ENCODE measurements at places on chromosomes 2 and 18. TPM values are rescaled to one million over a fixed set of nuclear protein-coding genes. Genes with fewer than 3 reads are reported as not detected.
A peak's percentile ranks its signal among the peaks of the same experiment; 100 is the strongest.

DNA sequence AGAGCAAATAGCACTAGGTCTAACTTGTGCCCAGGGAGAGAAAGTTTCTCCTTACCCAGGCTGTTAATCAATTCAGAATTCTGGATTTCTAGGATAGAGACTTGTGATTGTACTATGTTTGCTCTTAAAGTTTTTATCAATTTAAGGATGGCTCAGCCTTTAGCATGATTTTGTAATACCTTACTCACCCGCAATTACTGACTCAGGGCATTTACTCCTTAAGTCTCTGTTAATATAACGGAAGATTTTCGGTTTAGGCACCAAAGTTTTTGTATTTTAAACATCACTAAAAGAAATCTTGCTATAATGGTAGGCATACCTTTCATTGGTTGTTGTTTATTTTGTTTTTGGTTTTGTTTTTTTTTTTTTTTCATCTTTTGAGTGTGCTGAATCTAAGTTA lies 358.2 kb downstream of the RBM43 start:
- no peaks in the 10 kb centered on the region for H3K4me1 ChIP-seq
- no peak overlapping the region for H3K4me3 ChIP-seq
- DNase-seq: no peak
- no peaks in the 10 kb centered on the region for H3K27me3 ChIP-seq
- no peaks in the 10 kb centered on the region for H3K36me3 ChIP-seq

The GREB1 gene
- total RNA-seq: 0.23 TPM

- H3K4me1 ChIP-seq: peaks cover 15% of the 10 kb centered on the region
- no peaks in the 10 kb centered on the region for H3K36me3 ChIP-seq
- H3K27me3 ChIP-seq: no peaks in the 10 kb centered on the region
- DNase-seq: no peak
These were observed 56.7 kb upstream of the RPL31 start for GRCh38 chr2:100945433-100945740.

DNA sequence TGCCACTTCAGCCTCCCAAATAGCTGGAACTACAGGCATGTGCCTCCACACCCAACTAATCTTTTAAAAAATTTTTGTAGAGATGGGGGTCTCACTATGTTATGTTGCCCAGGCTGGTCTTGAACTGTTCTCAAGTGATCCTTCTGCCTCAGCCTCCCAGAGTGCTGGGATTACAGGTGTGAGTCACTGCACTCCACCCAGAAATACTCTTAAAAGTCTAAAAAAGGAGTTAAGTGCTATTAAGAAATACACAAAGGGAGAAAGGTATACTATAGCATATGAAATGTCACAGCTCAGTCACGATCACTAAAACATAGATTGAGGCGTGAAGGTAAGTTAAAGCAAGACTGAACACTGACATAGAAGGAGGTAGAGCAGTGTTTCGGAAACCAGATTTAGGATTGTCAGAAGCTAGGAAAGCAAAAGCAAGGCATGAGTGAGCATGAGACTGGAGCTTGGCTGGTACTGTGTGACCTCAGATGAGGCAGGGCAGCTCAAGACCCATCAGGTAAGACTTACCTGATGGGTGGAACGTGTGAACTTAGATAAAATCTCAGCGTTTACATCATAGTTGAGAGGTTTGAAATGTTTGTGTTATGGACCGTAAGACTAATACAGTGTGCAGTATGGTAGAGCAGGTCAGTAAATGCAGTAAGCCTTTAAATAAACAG lies 9.2 kb downstream of the CCNYL1 start:
- H3K27ac ChIP-seq: no peak overlapping the region
- no peak for DNase-seq
- no peaks in the 10 kb centered on the region for H3K27me3 ChIP-seq
- H3K4me1 ChIP-seq: peaks cover 5% of the 10 kb centered on the region
- no peak overlapping the region for H3K4me3 ChIP-seq
- no peaks in the 10 kb centered on the region for H3K36me3 ChIP-seq

The GALNT5 gene
- total RNA-seq: not detected

The ALPP gene
- total RNA-seq: not detected

GRCh38 chr18:44826418-44827259 lies 146.0 kb downstream of the SETBP1 start:
- H3K36me3 ChIP-seq: no peaks in the 10 kb centered on the region
- H3K4me1 ChIP-seq: peaks cover 20% of the 10 kb centered on the region
- H3K27ac ChIP-seq: no peak overlapping the region
- H3K4me3 ChIP-seq: no peak overlapping the region
- peaks cover 12% of the 10 kb centered on the region for H3K27me3 ChIP-seq

The PRKCE gene
- 21.5 TPM for total RNA-seq

- no peak overlapping the region for H3K27ac ChIP-seq
- H3K4me1 ChIP-seq: peaks cover 3% of the 10 kb centered on the region
- H3K36me3 ChIP-seq: no peaks in the 10 kb centered on the region
These were observed 395.6 kb upstream of the HS6ST1 start for GRCh38 chr2:128714285-128714684.

The IL1RN gene
- 15.9 TPM for total RNA-seq

- DNase-seq: no peak
- peaks cover 20% of the 10 kb centered on the region for H3K4me1 ChIP-seq
These were observed 3.5 kb upstream of the CDC42EP3 start for GRCh38 chr2:37674946-37675345.

The G6PC2 gene
- not detected for total RNA-seq

DNA sequence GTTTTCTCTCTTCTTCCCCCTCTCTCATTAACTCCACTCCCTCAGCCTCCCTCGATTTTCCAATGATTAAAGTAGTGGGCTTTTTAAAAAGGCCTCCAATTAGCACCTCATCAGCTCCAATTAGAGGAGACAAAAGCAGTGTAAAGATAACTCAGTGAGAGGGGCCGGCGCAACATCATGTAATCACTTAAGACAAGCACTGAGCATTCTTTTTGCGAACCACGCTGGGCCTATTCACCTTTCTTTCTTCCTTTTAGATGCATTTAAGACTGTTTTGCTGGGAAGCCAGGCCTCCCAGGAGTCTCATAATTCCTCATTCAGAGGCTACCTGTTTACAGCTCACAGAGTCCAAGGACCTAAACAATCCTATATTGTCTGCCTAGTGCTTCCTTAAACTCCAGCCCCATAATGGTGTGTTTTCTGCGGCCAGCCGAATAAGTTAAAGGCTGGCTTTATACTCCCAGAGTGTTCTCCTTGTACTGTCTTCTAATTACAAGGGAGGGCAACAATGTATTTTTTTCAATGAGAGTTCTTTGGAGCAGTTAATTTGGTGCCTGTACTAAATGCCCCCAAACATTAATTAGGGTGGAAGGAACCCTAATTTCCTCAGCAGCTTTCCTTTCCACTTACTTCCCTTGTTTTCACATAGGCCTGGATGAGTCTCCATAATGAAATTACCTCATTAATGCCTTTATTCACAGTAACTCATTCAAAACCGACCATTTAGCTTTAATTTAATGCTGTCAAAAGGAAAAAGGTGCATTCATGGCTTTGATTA lies 28.0 kb upstream of the LMAN1 start:
- no peak overlapping the region for H3K27ac ChIP-seq
- DNase-seq: no peak
- no peaks in the 10 kb centered on the region for H3K36me3 ChIP-seq
- H3K4me3 ChIP-seq: no peak overlapping the region
- H3K27me3 ChIP-seq: peaks cover 6% of the 10 kb centered on the region

- no peaks in the 10 kb centered on the region for H3K4me1 ChIP-seq
- H3K4me3 ChIP-seq: no peak overlapping the region
- no peak for DNase-seq
- no peak overlapping the region for H3K27ac ChIP-seq
- H3K27me3 ChIP-seq: peaks cover 8% of the 10 kb centered on the region
These were observed 279.7 kb downstream of the SRBD1 start for GRCh38 chr2:45331410-45331786.

DNA sequence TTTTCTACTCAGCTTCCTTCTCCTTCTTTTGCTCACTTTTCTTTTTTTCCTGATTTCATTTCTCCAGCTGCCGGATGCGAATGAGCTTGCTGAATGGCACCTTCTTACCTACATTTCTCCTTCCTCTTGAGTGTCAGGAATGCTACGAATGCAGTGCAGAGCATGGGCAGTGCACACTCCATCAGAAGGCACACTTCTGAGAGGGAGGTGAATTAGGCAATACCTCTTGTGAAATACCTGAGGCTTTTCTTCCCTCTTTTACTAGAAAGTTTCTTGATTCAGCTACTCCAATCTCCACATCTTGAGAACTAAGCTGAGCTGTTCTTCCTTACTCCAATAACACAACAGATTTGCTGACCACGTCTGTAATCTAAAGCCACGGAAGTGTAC lies 51.1 kb downstream of the PLEKHM3 start:
- no peak overlapping the region for H3K4me3 ChIP-seq
- DNase-seq: no peak
- no peak overlapping the region for H3K27ac ChIP-seq

- H3K27ac ChIP-seq: peak overlapping the region; percentile 99
- peak; percentile 64 for DNase-seq
- H3K27me3 ChIP-seq: no peaks in the 10 kb centered on the region
These were observed 33.8 kb downstream of the TOGARAM2 start for GRCh38 chr2:29014811-29015421.

DNA sequence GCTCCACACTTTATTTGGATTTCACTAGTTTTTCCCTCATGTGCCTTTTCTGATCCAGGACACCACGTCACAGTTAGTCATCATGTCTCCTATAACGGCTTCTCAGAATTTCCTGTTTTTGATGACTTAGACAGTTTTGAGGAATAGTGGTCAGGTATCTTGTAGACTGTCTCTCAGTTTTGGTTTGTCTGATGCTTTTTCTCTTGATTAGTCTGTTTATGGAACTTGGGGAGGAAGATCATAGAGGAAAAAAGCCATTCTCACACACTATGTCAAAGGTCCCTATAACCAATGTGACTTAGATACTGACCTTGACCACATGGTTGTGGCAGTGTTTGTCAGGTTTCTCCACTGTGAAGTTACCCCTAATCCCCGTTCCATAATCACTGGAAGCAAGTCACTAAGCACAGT lies 89.0 kb downstream of the RAPH1 start:
- H3K4me1 ChIP-seq: peaks cover 21% of the 10 kb centered on the region
- no peak for DNase-seq
- no peaks in the 10 kb centered on the region for H3K27me3 ChIP-seq
- peak overlapping the region; percentile 66 for H3K27ac ChIP-seq
- H3K4me3 ChIP-seq: no peak overlapping the region
- H3K36me3 ChIP-seq: no peaks in the 10 kb centered on the region

The B4GALT6 gene
- 4.2 TPM for total RNA-seq

DNA sequence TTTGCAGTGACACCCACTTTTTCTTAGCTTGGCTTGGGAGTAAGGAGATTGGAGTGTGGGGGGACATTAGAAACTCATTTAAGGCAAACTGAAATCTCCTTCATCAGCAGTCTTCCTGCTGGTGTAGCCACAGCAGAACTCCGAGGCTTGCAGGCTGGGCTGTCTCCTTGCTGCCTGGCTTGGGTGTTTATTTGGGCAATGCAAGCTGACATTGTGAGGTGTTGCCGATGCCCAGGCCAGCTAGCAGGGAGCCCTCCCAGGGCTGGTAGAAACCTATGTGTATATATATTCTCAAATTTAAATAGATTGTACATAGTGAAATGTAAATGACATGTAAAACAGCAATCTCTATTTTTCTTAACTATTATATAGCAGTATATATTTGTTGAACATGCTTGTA lies 11.8 kb downstream of the GDF7 start:
- no peaks in the 10 kb centered on the region for H3K27me3 ChIP-seq
- H3K4me3 ChIP-seq: no peak overlapping the region
- DNase-seq: no peak
- no peaks in the 10 kb centered on the region for H3K36me3 ChIP-seq
- H3K4me1 ChIP-seq: peaks cover 4% of the 10 kb centered on the region

- H3K27ac ChIP-seq: no peak overlapping the region
- DNase-seq: no peak
- H3K4me3 ChIP-seq: no peak overlapping the region
- H3K4me1 ChIP-seq: no peaks in the 10 kb centered on the region
- H3K36me3 ChIP-seq: no peaks in the 10 kb centered on the region
- H3K27me3 ChIP-seq: peaks cover 10% of the 10 kb centered on the region
These were observed 58.1 kb downstream of the MAP3K19 start for GRCh38 chr2:134988994-134989605.

DNA sequence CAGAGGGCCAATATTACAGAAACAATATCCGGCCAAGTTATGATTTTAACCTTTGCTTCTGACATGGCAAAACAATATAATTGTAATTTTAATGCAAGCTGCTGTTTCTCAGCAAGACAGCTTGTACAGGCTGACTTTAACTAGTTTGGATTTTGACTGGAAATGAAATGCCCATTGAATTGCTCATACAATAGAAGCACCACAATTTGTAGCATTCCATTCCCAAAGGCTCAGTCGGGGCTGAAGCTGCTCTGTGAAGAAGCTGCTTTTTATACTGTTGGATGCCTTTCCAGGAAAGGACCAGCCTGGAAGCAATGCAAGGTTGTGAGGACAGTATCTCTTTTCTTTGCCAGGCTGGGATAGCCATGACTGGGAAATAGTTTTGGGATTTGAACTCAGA lies 677.0 kb upstream of the FANCL start:
- H3K4me3 ChIP-seq: no peak overlapping the region
- no peaks in the 10 kb centered on the region for H3K4me1 ChIP-seq
- DNase-seq: no peak
- no peaks in the 10 kb centered on the region for H3K36me3 ChIP-seq
- no peaks in the 10 kb centered on the region for H3K27me3 ChIP-seq
- no peak overlapping the region for H3K27ac ChIP-seq

The TTN gene
- 3.3 TPM for total RNA-seq

- H3K4me3 ChIP-seq: no peak overlapping the region
- H3K4me1 ChIP-seq: no peaks in the 10 kb centered on the region
- no peak for DNase-seq
- no peak overlapping the region for H3K27ac ChIP-seq
- no peaks in the 10 kb centered on the region for H3K36me3 ChIP-seq
These were observed 356.1 kb upstream of the ETAA1 start for GRCh38 chr2:67041051-67041450.

The DIPK1C gene
- not detected for total RNA-seq

DNA sequence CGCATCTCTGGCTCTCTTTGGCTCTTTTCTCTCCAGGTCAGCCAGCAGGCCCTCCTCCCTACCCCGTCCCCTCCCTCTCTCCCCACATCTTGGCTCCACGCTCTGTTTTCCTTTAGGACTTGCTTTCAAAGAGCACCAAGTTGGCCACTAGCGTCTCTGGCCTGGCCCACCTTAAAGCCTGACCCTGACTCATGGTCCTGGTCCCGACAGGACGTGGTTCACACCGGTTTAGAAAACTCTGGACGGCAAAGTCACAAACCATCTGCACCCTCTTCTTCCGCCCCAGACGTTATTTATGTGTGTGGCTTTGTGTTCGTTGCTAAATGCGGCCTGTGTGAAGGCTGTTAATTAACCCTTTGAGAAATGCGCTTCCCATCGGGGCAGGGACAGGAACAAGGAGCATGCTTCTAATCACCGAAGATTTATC lies 169.0 kb upstream of the HAAO start:
- H3K36me3 ChIP-seq: no peaks in the 10 kb centered on the region
- H3K4me1 ChIP-seq: peaks cover 8% of the 10 kb centered on the region
- no peak overlapping the region for H3K4me3 ChIP-seq
- peaks cover 19% of the 10 kb centered on the region for H3K27me3 ChIP-seq
- H3K27ac ChIP-seq: no peak overlapping the region

- H3K27ac ChIP-seq: peak overlapping the region; percentile 90
- peaks cover 9% of the 10 kb centered on the region for H3K36me3 ChIP-seq
- H3K4me3 ChIP-seq: peak overlapping the region; percentile 78
- no peak for DNase-seq
These were observed 115.2 kb downstream of the FAM210A start for GRCh38 chr18:13611142-13611600.

The SOX11 gene
- total RNA-seq: not detected

Measured in activated T-helper 2 cell treated with anti-CD3 and anti-CD28 coated beads, Interferon-gamma antibody, Interleukin-2, Interleukin-4, amounts not matched to agents 10 μg/mL and 5 μg/mL and 100 μg/mL, durations not matched to agents 14 hours and 24 hours and 36 hours (primary cell).